ENCODE measurements at places on chromosomes 5 and 9.

- DNase-seq, result no peak
Observed at GRCh38 chr5:57658018-57658417, 175.4 kb upstream of the ACTBL2 start.

GRCh38 chr9:21964925-21965385 is 29.2 kb downstream of the CDKN2A start:
- DNase-seq, result peak; percentile 59

DNA sequence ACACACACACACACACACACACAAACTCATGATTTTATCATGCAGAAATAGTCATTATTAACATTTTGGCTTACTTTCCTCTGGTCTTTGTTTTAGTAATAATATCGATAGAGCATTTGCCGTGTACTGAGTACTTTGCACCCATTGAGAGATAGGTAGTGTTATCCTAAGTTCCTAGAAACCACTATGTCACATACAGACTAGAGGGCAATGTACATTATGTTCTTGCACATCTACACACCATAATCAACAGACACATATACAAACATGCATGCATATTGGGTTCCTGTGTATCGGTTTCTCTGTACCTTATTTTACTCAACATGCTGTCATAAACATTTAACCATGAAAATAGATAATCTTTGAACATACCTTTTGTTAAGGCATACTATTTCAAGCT is 45.7 kb downstream of the MAT2B start:
- DNase-seq, result no peak

DNA sequence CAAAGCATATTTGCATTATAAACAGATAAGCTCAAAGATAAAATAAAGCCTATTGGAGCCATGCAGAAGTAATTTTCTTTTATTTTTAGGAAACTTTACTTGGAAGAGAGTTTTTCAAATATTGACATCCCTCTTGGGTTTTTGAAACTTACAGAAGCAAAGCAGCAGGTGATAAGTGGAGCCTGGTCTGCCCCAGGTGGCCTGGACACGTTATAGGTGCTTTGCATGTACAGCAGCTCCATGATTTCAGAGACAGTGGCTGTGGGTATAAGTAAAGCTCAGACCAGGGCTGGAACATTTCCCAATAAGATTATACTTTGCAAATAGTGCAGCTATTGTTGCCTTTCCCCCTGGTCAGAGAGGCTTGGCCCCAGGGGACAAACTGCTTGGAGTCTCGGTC is 51.5 kb downstream of the CCDC192 start:
- DNase-seq, result no peak

DNA sequence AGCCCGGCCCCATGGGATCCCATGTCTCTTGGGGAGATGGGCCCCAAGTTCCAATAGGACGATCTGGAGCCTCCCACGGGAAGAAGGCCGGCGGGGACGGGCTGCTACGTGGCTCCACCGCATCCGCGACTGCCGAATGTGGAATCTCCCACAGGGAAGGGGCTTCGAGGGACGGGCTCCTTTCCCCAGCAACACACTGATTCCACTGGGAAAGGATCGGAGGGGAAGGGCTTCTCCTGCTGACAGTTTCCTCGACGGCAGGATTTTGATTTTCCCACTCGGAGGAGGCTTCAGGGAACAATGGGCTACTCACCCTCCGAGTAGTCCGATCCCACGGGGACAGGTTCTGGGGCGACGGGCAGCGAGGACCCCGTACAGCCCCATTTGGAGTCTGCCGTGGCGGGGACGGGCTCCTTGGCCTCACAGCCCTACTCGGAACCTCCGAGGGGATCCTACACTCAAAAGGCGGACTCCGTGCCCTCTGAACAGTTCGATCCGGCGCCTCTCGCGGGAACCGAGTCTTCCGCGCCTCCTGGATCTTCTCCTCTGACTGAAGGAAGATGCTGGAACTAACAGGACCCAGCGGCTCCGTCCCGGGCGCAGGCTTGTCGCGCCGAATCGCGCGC is 1.3 kb downstream of the PROB1 start:
- DNase-seq, result peak; percentile 11

DNA sequence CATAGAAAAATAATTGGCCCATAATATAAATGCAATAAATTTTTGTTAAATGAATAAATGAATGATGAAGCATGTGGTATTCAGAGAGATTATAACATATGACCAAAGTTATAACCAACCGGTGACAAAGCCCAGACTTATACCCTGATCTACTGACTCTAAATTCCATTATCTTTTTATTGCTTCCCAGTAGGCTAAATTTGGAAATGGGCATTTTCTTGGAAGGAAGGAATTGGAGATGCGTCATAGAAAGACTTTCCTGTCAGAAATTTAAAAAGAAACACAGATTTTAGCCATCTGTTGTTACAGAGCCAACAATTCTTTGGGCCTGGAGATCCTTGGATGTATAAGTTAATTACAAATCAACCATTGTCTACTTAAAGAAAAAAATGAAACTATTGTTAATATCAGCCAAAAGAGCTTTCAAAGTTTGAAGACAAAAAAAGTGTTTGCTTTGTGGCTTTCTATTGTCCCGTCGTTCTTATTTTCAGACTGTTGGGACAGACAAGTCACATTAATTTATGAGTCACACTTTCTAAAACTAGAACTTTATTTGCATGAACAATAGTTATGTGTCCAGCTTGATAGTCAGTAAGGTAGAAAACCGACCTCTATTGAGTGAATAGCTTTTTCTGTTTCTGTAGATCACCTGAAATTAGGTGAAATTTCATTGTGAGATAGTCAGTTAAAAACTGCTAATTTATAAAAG is 428.7 kb downstream of the GABRG2 start:
- no peak for DNase-seq

- DNase-seq, result no peak
Observed at GRCh38 chr5:52283221-52283620, 504.5 kb upstream of the ITGA1 start.

DNA sequence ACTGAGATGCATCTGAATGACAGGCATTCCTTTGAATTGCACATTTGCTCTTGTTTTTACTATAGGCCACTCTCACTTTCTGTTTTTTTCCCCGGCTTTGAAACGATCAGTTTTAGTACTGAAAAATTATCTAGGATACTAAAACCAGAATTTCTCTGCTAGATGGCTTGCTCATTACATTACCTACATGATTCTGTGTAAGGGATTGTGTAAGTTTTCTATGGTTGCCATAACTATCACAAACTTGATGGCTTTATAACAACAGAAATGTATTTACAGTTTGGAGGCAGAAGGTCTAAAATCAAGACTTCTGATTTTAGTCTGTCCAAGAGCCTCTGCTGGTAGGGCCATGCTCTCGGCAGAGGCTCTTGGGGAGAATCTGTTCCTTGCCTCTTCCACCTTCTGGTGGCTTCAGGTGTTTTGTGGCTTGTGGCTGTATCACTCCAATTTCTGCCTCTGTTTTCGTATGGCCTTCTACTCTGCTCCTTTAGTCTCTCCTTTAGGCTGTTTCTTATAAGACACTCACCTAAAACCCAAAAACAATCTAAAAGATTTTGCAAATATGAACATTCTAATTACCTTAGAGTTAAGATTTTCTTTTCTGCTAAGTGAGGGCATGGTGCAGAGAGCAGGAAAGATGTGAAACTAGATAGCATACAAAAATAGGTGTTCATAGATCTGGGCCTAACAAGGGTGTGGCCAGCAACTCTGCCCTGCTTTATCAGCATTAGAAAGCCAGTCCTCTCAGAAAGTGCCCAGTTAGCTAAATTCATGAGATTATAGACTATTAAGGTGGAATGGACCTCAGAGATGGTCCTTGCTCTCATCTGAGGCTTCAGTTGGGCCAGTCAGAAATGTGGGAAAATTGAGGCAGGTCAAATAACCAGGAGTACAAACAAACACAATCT is 93.3 kb upstream of the CDKN2B start:
- no peak for DNase-seq

- DNase-seq, result peak; percentile 84
Observed at GRCh38 chr5:172133359-172134029, 54.5 kb downstream of the STK10 start.

- no peak for DNase-seq
Observed at GRCh38 chr9:87422999-87423398, 74.7 kb upstream of the DAPK1 start.

DNA sequence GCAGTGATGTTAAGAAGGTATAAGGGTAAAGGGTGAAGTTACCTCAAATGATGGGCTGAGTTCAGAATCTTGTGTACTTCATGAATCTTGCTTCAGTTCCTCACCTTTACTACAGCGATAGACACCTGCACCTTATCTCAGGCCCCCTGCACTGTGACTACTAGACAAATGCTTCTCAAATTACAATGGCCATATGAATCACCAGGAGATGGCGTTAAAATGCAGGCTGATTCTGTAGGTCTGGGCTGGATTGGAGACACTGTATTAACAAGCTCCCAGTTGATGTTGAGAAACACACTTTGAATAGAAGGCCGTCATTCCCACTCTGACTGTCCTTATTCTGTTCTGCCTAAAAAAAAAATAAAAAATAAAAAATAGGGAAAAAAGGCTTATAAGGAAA is 29.8 kb downstream of the TARS1 start:
- peak; percentile 14 for DNase-seq

- no peak for DNase-seq
Observed at GRCh38 chr5:170154297-170154696, 48.6 kb downstream of the FOXI1 start.

- DNase-seq, result no peak
Observed at GRCh38 chr9:105880517-105880916, 186.2 kb downstream of the TMEM38B start.

GRCh38 chr5:179841621-179842020 is 17.0 kb downstream of the MRNIP start:
- DNase-seq, result no peak
